Islet precursor cell (in vitro differentiated cells): ENCODE measurements at places on chromosomes 4 and X.

- no peak for DNase-seq
These were observed 844.0 kb upstream of the FRG1 start for GRCh38 chr4:189096717-189097116.

GRCh38 chr4:84971319-84971932 is 4.9 kb upstream of the WDFY3 start:
- no peak for DNase-seq

GRCh38 chr4:62366939-62367338 is 1166.8 kb downstream of the ADGRL3 start:
- DNase-seq: no peak

GRCh38 chr4:30385650-30386049 is 334.5 kb upstream of the PCDH7 start:
- DNase-seq: no peak

- no peak for DNase-seq
These were observed 230.7 kb upstream of the GK2 start for GRCh38 chr4:79638735-79639134.

DNA sequence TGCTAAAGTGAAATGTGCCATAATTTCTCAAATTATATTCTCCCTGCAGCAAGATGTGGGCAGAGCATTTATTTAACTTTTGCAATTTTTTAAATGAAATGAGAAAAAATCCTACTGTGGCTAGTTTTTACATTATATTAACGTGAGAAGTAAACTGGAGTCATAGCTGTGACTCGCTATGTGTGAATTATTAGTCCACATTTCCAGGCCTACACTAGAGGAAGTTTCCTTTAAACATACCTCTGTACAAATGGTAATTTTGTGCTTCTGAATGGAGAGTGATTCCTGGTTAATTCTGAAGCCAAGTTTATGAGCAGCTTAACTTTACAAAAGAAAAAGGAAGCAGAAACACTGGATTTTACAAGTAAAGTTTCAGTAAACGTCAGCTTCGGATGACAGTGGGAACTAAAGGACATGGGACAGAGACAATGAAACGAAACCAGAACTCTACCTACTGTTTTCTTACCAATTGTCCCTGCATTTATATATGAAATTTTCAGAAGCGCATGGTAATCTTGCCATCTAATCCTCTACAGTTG is 72.4 kb downstream of the FBXO8 start:
- no peak for DNase-seq

- DNase-seq: no peak
These were observed 10.6 kb upstream of the PGRMC2 start for GRCh38 chr4:128298146-128298758.

DNA sequence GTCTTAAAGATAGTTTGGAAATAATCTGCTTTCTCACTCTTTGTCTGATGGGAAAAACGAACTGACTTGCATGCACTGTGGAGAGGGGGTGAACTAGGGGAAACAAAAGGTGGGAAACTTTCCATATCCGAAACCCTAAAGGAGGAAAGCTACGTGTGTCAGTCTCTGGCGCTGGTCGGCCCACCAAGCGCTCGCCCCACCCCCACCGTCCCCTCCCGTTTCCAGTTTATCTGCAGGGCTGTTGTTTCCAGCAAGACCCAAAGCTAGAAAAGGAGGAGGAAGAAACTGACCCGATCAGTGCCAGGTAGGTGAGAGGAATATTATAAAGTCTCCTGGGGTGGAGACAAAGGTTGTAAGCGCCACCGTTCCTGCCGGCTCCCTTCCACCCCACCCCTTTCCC is 552 bp downstream of the TCEAL9 start:
- peak; percentile 59 for DNase-seq

- DNase-seq: peak; percentile 57
These were observed 19.8 kb downstream of the MXRA5 start for GRCh38 chrX:3326681-3327080.

DNA sequence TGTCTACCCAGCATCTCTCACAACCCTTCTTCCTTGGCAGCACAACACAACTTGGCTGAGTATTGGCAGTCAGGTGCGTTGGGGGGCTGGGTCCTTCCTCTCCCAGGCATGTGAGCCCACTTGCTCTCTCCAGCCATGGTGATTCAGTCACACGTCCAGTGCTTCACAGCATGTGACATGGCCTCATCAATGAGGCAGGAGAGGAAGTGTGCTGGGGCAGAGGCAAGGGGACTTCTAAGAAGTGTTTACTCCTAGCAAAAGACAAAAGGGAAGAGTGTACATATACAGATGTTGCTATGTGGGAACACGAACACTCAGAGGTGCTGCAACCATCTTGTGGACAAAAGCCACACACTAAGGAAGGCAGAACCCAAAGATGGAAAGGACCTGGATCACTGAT is 380.8 kb downstream of the FBXW7 start:
- DNase-seq: no peak

GRCh38 chr4:16129336-16129735 is 45.5 kb upstream of the PROM1 start:
- DNase-seq: no peak

DNA sequence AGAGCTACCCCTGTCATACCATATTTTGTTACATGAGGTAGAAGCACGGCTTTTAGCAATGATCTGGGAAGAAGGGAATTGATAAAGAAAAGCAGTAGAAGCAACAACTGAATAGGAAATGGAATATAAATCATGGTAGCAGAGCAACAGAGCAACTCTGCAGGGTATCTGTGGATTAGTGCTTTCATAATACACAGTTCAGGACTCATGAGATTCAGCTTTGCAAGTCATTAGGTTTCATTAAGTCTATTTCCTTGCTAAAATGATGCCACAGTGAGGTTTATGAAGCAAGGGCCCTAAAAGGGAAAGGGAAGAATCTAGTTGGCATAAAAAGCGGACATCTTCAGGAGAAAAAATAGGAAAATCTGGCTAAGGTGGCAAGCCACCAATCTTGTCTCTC is 45.6 kb upstream of the GRPR start:
- DNase-seq: no peak

DNA sequence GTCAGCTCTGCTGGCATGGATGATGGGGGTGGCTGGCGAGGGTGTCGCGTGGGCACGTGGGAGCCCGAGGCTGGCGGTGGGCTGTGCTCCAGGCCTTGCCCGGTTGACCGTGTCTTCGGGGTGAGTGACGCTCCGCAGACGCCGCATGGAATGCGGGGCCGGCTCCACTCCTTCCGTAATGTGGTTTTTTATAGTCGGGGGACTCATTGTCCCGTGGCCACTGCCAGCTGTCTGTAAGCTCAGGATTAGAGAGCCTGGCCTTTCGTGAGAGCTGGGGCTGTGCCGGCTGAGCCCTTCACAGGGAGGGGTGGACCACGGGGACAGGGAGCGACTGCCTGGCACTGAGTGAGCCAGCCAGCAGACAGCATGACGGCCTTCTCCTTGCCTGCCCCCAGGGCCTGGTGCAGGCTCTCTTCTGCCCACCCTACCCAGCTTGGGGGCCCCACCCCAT is 20.4 kb downstream of the DOK7 start:
- peak; percentile 76 for DNase-seq
